ENCODE measurements at places on chromosomes 2 and 18. TPM values are rescaled to one million over a fixed set of nuclear protein-coding genes. Genes with fewer than 3 reads are reported as not detected.

LAMA3 gene
- not detected for total RNA-seq

- H3K27me3 ChIP-seq, result no peaks in the 10 kb centered on the region
- no peaks in the 10 kb centered on the region for H3K4me1 ChIP-seq
- no peak overlapping the region for H3K27ac ChIP-seq
- no peak for DNase-seq
- no peak overlapping the region for H3K4me3 ChIP-seq
These were observed 33.0 kb upstream of the GATA6 start for GRCh38 chr18:22136395-22136794.

DNA sequence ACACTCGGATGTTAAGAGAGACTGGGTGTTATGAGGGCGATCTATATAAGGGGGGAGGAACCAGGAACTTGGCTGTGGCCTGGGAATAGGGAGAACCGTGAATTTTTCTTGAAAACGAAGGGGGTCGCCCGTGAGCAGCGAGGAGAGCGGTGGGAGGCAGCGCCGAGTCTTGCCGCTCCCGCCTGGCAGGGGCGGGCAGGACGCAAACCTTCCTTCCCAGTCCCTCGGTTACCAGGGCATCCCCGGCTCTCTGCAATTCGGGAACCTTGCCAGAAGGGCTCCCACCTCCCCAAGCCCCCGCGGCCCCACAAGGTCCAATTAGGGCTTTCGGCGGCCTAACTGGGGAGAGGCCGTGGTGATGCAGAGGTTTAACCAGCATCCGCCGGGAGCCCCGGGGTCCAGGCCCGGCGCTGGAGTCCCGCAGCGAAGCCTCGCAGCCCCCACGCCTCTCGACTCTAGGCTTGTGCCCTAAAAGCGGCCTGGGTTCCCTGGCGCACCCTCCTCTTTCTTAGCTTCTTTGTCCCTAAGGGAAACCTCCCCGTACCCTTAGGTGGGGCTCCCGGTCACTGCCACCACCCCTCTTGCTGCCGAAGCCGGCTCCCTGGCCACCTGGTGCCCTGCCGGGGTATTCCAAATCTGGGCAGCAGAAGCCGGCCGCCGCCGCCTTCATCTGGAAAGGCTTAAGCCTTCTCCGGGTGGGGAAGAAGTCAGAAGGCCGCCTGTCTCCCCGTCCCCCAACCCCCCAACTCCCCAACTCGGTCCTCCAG lies 680 bp upstream of the FHOD3 start:
- peaks cover 56% of the 10 kb centered on the region for H3K27me3 ChIP-seq
- no peaks in the 10 kb centered on the region for H3K36me3 ChIP-seq

TTN gene
- total RNA-seq, result 52.7 TPM

- no peaks in the 10 kb centered on the region for H3K27me3 ChIP-seq
- H3K4me1 ChIP-seq, result no peaks in the 10 kb centered on the region
- H3K4me3 ChIP-seq, result no peak overlapping the region
- no peaks in the 10 kb centered on the region for H3K36me3 ChIP-seq
- H3K27ac ChIP-seq, result no peak overlapping the region
- no peak for DNase-seq
These were observed 545.0 kb upstream of the PIK3C3 start for GRCh38 chr18:41410006-41410405.

- H3K36me3 ChIP-seq, result peaks cover 56% of the 10 kb centered on the region
- H3K4me1 ChIP-seq, result no peaks in the 10 kb centered on the region
- no peak overlapping the region for H3K4me3 ChIP-seq
- no peaks in the 10 kb centered on the region for H3K27me3 ChIP-seq
- DNase-seq, result no peak
These were observed 90.6 kb downstream of the USP34 start for GRCh38 chr2:61380056-61380881.

- no peak overlapping the region for H3K27ac ChIP-seq
- no peaks in the 10 kb centered on the region for H3K4me1 ChIP-seq
- no peak for DNase-seq
- H3K4me3 ChIP-seq, result no peak overlapping the region
- H3K27me3 ChIP-seq, result peaks cover 3% of the 10 kb centered on the region
These were observed 5.8 kb upstream of the COLEC12 start for GRCh38 chr18:506264-506663.

- no peaks in the 10 kb centered on the region for H3K4me1 ChIP-seq
- no peaks in the 10 kb centered on the region for H3K27me3 ChIP-seq
- H3K4me3 ChIP-seq, result no peak overlapping the region
- DNase-seq, result no peak
These were observed 254.4 kb downstream of the KCNE4 start for GRCh38 chr2:223306371-223306770.

PHLPP1 gene
- 20.7 TPM for total RNA-seq
